ENCODE measurements at places on chromosomes 16 and 17.

- no peaks in the 10 kb centered on the region for H3K36me3 ChIP-seq
- no peak for DNase-seq
- H3K27ac ChIP-seq = no peak overlapping the region
- H3K4me3 ChIP-seq = no peak overlapping the region
- H3K4me1 ChIP-seq = no peaks in the 10 kb centered on the region
Measured at GRCh38 chr17:77458202-77459017, 317.6 kb downstream of the SEC14L1 start.

GRCh38 chr17:2487306-2487705 lies 24.4 kb downstream of the METTL16 start:
- no peak overlapping the region for H3K4me3 ChIP-seq
- no peak for DNase-seq
- no peaks in the 10 kb centered on the region for H3K27me3 ChIP-seq
- H3K4me1 ChIP-seq = peaks cover 26% of the 10 kb centered on the region
- no peaks in the 10 kb centered on the region for H3K36me3 ChIP-seq

DNA sequence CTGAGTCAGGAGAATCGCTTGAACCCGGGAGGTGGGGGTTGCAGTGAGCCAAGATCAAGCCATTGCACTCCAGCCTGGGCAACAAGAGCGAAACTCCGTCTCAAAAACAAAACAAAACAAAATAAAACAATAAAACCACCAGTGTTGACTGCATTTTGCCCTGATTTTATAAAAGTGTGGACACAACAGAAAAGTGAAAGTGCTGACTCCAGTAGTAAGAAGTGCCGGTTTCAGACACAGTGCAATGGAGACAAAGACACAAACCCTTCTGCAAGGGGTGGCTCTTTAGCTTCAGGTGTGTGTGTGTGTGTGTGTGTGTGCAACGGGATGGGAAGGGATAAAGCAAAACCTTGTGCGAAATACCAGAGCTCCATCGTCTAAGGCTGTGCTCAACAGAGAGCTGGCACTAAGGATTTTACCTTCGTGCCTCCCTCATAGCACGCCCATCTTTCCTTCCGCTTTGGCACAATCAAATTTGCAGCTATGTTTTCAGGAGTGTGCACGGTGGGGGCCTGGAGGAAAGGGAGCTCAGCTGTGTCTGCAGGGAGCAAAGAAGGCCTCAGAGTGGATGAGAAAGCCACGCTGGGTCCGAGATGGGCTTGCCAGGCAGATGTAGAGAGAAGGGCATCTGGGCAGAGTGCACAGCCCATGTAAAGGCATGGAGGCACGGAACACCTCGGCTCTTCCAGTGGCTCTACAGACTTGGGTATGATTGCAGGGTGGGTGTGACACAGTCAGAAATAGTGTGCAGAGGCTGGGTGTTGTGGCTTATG lies 15.5 kb downstream of the MXRA7 start:
- H3K27me3 ChIP-seq = no peaks in the 10 kb centered on the region
- H3K27ac ChIP-seq = peak overlapping the region; percentile 1
- DNase-seq = peak; percentile 81
- no peaks in the 10 kb centered on the region for H3K36me3 ChIP-seq
- H3K4me3 ChIP-seq = peak overlapping the region; percentile 17

DNA sequence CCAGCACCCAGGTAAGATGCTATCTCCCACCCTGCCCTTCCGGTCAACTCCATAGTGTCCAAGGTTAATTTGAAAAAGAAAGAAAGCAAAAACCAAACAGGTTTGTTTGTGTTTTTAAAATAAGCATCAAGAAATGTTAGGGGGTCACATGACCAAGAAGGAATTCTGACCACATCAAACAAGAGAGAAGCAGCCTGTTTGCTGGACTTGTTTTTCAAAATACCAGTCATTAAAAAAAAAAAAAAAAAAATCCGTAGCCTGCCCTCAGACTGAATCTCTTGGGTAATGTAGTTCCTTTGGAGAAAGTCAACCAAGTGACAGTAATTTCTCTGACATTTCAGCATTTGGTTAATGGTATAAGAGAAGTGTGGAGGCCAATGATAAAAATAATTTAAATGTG lies 38.4 kb downstream of the HNF1B start:
- H3K27ac ChIP-seq = no peak overlapping the region
- no peaks in the 10 kb centered on the region for H3K27me3 ChIP-seq
- no peaks in the 10 kb centered on the region for H3K36me3 ChIP-seq
- DNase-seq = no peak
- H3K4me3 ChIP-seq = no peak overlapping the region

- H3K27ac ChIP-seq = no peak overlapping the region
- H3K27me3 ChIP-seq = no peaks in the 10 kb centered on the region
- H3K4me3 ChIP-seq = no peak overlapping the region
- no peak for DNase-seq
- no peaks in the 10 kb centered on the region for H3K36me3 ChIP-seq
- no peaks in the 10 kb centered on the region for H3K4me1 ChIP-seq
Measured at GRCh38 chr17:8520981-8521380, 85.3 kb downstream of the NDEL1 start.

- H3K27ac ChIP-seq = no peak overlapping the region
- H3K4me1 ChIP-seq = no peaks in the 10 kb centered on the region
- no peaks in the 10 kb centered on the region for H3K27me3 ChIP-seq
- H3K36me3 ChIP-seq = no peaks in the 10 kb centered on the region
- no peak for DNase-seq
- H3K4me3 ChIP-seq = no peak overlapping the region
Measured at GRCh38 chr17:66337268-66337667, 34.9 kb downstream of the PRKCA start.

DNA sequence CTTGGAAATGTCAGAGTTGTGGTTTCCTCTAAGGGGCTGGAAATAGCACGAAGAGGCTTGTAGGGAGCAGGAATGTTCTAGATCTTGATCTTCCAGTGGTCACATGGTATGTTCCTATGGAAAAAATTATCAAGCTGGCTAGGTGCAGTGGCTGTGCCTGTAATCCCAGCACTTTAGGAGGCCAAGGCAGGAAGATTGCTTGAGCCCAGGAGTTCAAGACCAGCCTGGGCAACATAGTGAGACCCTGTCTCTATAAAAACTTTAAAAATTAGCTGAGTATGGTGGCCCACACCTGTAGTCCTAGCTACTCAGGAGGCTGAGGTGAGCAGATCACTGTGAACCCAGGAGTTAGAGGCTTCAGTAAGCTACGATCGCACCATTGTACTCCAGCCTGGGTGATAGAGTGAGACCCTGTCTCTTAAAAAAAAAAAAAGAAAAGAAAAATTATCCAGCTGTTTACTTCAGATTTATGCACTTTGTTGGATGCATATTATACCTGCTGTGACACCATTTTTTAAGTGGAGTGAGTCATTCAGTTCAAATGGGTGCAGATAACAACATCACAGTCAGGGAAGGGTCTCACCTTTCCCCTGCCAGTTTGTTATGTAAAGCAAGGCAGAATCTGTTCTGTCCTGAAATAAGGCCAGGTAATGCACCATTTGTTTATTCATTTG lies 65.7 kb upstream of the LYRM9 start:
- no peaks in the 10 kb centered on the region for H3K27me3 ChIP-seq
- H3K4me3 ChIP-seq = no peak overlapping the region
- H3K4me1 ChIP-seq = no peaks in the 10 kb centered on the region
- no peak overlapping the region for H3K27ac ChIP-seq
- no peak for DNase-seq

GRCh38 chr17:17474341-17474740 lies 2.5 kb upstream of the MED9 start:
- no peak overlapping the region for H3K4me3 ChIP-seq
- DNase-seq = no peak
- H3K4me1 ChIP-seq = no peaks in the 10 kb centered on the region
- H3K27me3 ChIP-seq = no peaks in the 10 kb centered on the region

- no peak overlapping the region for H3K4me3 ChIP-seq
- peaks cover 55% of the 10 kb centered on the region for H3K27me3 ChIP-seq
- no peak overlapping the region for H3K27ac ChIP-seq
Measured at GRCh38 chr16:1089439-1089821, 6.6 kb downstream of the C1QTNF8 start.

GRCh38 chr17:50033316-50033715 lies 22.6 kb upstream of the ITGA3 start:
- no peaks in the 10 kb centered on the region for H3K4me1 ChIP-seq
- no peak for DNase-seq
- no peak overlapping the region for H3K27ac ChIP-seq
- H3K36me3 ChIP-seq = no peaks in the 10 kb centered on the region
- no peaks in the 10 kb centered on the region for H3K27me3 ChIP-seq
- H3K4me3 ChIP-seq = no peak overlapping the region

- peaks cover 6% of the 10 kb centered on the region for H3K4me1 ChIP-seq
- no peak overlapping the region for H3K27ac ChIP-seq
- no peaks in the 10 kb centered on the region for H3K27me3 ChIP-seq
- no peaks in the 10 kb centered on the region for H3K36me3 ChIP-seq
Measured at GRCh38 chr17:42893359-42893758, 7.2 kb upstream of the G6PC1 start.

DNA sequence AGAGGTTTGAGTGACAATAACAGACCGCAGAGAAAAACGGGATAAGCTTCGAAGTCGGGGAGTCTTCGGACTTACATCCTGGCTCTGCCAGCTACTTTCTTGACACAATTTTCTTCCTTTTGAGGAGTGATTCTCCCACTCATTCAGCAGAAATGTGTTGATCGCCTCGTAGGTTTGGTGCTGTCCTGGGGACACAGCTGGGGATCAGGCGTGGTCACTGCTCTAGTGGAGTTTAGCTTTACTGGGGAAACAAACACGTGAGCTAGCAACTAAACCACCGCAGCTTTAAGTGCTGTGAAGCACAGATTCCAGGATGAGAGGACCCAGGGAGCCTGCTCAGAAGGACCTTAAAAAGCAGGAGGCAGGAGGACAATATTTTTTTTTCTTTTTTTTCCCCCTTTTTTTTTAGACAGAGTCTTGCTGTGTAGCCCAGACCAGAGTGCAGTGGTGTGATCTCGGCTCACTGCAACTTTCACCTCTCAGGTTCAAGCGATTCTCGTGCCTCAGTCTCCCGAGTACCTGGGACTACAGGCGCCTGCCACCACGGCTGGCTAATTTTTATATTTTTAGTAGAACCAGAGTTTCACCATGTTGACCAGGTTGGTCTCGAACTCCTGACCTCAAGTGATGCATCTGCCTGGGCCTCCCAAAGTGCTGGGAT lies 858 bp downstream of the NUBP1 start:
- H3K4me3 ChIP-seq = peak overlapping the region; percentile 73
- peak; percentile 48 for DNase-seq
- H3K4me1 ChIP-seq = 0 out of 2 replicates have a peak, but pooled peaks cover 4% of the 10 kb centered on the region
- H3K36me3 ChIP-seq = no peaks in the 10 kb centered on the region
- H3K27me3 ChIP-seq = no peaks in the 10 kb centered on the region
- H3K27ac ChIP-seq = peak overlapping the region; percentile 36

DNA sequence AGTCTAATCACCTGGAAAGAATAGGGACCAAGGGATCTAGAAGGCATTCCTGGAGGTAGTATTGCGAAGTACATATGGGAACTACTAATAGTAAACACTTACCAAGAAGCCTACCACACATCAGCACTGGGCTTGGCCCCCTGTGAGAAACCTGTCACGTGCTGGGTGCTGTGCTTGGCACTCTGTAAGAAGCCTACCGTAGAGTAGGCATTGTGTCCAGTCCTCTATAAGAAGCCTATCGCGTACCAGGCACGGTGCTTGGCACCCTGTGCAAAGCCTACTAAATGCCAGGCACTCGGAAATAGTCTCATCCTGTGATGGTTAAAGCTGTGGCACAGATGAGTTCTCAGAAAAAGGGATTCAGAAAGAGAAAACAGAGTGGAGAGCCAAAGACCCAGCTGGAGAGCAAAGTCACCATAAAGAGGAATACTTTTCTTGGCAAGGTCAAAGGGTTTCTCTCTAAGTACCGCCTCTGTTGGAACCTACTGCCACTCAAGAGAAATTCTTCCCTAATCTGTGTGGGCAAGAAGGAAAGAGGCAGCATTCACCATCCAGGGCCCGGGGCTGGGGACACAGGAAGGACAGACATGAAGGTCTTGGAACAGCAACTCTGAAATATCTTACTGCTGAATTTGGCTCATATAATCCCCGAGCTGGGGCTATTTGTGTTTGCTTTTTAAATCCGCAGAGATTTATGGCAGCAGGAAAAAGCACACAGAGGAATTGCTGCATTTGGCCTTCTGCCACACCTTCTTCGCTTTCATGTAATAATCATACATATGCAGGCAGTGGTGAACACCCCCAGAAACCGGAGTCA lies 81.8 kb downstream of the VAT1L start:
- no peak for DNase-seq
- no peaks in the 10 kb centered on the region for H3K27me3 ChIP-seq
- no peak overlapping the region for H3K27ac ChIP-seq
- no peak overlapping the region for H3K4me3 ChIP-seq
- no peaks in the 10 kb centered on the region for H3K36me3 ChIP-seq

DNA sequence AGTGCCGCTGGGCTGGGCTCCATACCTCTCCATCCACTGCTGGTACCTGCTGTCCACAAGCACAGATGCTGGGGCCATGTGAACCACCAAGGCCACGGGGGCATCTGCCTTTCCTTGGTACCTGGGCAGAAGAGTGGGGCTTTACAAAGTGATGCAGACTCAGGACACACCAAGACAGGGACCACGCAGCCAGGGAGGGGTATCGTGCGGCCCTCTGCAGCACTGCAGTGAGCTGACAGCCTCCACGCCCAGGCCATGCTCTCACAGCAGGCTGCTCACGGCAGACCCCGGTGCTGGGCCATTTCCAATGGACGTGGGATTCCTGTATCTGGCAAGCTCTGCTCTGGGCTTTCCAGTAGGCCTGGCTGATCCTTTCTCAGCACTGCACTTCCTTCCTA lies 14.4 kb downstream of the ELAC2 start:
- H3K27ac ChIP-seq = no peak overlapping the region
- H3K27me3 ChIP-seq = no peaks in the 10 kb centered on the region
- H3K36me3 ChIP-seq = peaks cover 23% of the 10 kb centered on the region
- H3K4me3 ChIP-seq = no peak overlapping the region
- DNase-seq = no peak

DNA sequence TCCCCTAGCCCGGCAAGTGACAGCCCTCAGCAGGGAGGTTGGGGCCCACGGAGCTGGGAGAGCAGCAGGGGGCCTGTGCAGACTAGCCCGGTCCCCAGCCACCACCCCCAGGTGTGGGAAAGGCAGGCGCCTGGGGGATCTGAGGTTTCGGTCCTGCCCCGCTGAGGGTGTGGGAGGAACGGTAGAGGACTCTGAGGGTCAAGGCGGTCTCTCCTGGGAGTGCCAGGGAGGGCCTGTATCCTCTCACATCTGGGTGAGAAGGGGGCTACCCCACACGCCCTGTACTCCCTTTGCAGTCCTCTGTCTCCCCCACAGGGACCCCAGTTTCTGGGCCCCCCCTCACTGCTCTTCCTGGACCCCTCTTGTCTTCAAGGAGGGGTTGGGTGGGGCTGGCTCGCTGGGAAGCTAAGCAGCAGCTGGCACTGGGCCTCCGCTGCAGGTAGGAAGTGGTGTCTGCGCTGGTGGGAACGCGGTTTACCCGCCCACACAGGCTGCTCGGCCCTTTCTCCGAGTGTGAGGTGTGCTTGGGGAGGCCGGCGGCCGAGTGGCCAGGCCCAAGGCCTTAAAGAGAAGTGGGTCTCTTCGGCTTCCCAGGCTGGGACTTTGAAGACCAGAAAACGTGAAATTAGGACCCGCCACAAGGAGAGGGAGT lies 15.4 kb downstream of the CD7 start:
- H3K36me3 ChIP-seq = no peaks in the 10 kb centered on the region
- H3K4me1 ChIP-seq = peaks cover 17% of the 10 kb centered on the region
- no peak overlapping the region for H3K4me3 ChIP-seq
- no peaks in the 10 kb centered on the region for H3K27me3 ChIP-seq
- H3K27ac ChIP-seq = no peak overlapping the region
